Suprapubic skin (tissue), 4 donors: ENCODE measurements at places on chromosomes 4 and X.

DNA sequence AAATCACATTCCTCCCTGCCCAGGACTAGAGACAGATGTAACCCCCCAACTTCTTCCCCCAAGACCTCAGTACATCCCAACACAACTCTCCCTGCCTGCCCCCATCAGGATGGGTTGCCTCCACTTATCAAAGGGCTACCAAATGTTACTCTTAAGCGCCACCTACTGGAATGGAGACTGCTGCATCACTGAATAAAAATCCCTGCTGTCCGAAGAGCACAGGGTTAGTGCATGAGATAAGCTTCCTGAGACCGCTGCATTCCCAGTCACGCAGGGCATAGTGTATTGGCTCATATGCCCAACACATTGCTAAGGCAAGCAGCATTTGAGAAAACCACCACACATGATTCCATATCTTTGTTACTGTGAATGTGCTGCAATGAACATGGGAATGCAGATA lies 544.5 kb downstream of the PPP4R3C start:
- DNase-seq, result no peak

- no peak for DNase-seq
Measured at GRCh38 chr4:856225-856901, 30.4 kb upstream of the CPLX1 start.

DNA sequence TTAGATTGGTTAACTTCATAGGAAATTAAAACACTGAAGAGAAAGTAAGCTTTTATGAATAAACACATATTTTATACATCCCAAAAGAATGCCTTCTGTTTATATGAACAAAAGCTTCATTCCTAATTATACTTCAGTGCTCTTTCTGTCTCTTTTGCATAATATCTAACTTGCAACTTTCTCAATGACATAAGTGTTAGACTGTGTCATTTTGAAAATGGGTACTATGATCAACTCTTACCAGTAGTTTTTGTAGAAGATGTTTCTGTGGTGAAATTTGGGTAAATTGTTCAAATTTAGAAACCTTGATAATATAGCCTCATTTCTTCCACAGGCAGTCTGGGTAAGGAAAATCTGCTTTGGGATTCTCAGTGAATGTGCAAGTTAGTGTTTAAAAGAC lies 991.4 kb downstream of the CCSER1 start:
- no peak for DNase-seq

DNA sequence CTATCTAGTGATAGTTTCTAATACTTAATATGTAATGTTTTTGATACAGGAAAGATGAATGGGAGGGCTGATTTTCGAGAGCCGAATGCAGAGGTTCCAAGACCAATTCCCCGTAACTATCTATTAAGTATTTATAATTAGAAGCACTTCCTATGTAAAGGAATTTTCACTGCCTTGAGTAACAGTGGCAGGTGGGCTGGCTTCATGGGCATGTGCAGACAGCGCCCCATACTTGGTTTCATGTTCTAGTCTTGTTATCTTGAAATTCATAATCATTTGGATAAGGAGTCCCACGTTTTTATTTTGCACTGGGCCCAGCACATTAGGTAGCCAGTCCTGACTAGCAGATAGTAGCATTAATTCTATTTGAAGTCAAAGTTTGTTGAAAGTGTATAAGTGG lies 1.7 kb downstream of the OCIAD1 start:
- no peak for DNase-seq

DNA sequence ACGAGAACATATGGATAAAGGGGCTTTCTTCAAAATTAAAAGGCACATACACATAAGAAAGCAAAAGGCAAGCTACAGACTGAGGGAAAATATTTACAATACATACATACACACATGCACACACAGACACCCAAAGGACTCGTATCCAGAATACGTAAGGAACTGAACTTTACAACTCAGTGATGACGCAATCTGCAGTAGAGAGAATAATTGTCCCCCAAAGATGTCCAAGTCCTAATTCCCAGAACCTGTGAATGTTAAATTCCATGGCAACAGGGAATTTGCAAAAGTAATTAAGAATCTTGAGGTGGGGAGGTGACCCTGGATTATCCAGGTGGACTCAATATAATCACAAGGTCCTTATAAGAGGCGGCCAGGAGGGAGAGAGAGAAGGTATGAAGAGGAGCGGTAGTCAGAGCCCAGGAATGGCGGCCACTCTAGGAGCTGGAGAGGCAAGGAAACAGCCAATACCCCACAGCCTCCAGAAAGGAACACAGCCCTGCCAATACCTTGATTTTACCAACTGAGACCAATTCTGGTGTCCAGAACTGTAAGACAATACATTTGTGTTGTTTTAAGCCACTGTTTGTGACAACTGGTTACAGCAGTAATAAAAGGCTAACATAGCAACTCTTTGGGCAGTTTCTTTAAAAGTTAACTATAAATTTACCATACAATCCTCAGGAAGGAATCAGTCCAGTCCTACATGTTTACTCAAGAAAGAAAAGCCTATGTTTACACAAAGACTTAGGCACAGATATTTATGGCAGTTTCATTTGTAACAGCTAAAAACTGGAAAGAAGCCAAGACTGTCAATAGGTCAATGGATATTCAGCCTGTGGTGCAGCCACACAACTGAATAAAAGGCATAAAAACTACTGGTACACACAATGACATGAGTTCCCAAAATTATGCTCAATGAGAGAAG lies 27.3 kb upstream of the STS start:
- no peak for DNase-seq

GRCh38 chrX:40154250-40154852 lies 56.6 kb upstream of the BCOR start:
- no peak for DNase-seq
